Camera-type eye (tissue), 1 donor: ENCODE measurements at places on chromosomes 4 and X. TPM values are rescaled to one million over a fixed set of nuclear protein-coding genes. Genes with fewer than 3 reads are reported as not detected.

Gene GSPT2
- 17.0 TPM for total RNA-seq

Gene DIAPH2
- total RNA-seq: 29.9 TPM

Gene MSANTD1
- total RNA-seq: 1.3 TPM

Gene HMX1
- total RNA-seq: 63.0 TPM

Gene MAGEC2
- total RNA-seq: not detected

Gene RAB41
- total RNA-seq: not detected

Gene PPP2R2C
- 10.1 TPM for total RNA-seq

Gene CCDC110
- total RNA-seq: 3.7 TPM

Gene ZMYM3
- total RNA-seq: 28.6 TPM

Gene GLOD5
- not detected for total RNA-seq

Gene POLN
- total RNA-seq: 4.8 TPM

Gene XK
- 5.8 TPM for total RNA-seq

Gene PCYT1B
- 30.8 TPM for total RNA-seq

Gene TRIM61
- total RNA-seq: 2.7 TPM

Gene SPANXC
- not detected for total RNA-seq

Gene IL2RG
- total RNA-seq: 1.3 TPM

Gene SSX4
- total RNA-seq: not detected

Gene KLHL4
- 9.2 TPM for total RNA-seq

Gene ARX
- 0.55 TPM for total RNA-seq

Gene SASH3
- 1.4 TPM for total RNA-seq

Gene SRPX
- total RNA-seq: 50.5 TPM

Gene SLC2A9
- 6.4 TPM for total RNA-seq

Gene L1CAM
- total RNA-seq: 57.3 TPM

Gene MAGEH1
- total RNA-seq: 77.3 TPM

Gene IKBKG
- 13.2 TPM for total RNA-seq

Gene TRO
- 79.3 TPM for total RNA-seq

Gene NPY2R
- 1.3 TPM for total RNA-seq

Gene EOLA2
- 20.8 TPM for total RNA-seq

Gene PNMA6A
- 11.5 TPM for total RNA-seq

Gene PNCK
- total RNA-seq: 29.3 TPM

Gene ART3
- 9.7 TPM for total RNA-seq

Gene RASSF6
- total RNA-seq: 4.2 TPM

Gene HSFX4
- not detected for total RNA-seq

Gene GPR143
- total RNA-seq: 11.9 TPM

Gene PABPC1L2A
- not detected for total RNA-seq

Gene MCUB
- 45.2 TPM for total RNA-seq

Gene BRS3
- not detected for total RNA-seq

Gene PDZD4
- total RNA-seq: 44.0 TPM
